Right lung (tissue), 10 donors: ENCODE measurements at places on chromosomes 1 and 21.

- no peak for DNase-seq
Observed at GRCh38 chr1:204461331-204462228, 33.0 kb downstream of the PIK3C2B start.

DNA sequence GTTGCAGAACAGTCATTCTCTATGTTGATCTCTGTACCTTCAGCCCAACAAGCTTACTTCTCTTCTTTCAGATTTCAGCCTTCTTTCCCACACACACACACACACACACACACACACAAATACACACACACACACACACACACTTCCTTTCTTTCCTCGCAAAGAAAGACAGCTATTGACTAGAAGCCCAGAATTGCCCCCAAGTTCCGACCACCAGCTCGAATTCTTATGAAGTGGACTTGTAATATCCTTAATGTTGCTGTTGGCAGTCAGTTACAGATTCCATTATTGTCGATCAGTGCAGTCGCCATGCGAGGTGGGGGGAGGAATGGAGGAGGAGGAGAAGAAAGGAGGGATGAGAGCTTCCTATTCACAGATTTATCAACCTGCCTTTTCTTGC is 125.5 kb downstream of the CLEC20A start:
- DNase-seq, result peak; percentile 60

- no peak for DNase-seq
Observed at GRCh38 chr1:92575123-92575522, 88.4 kb upstream of the GFI1 start.

- DNase-seq, result no peak
Observed at GRCh38 chr1:185441605-185442004, 124.6 kb upstream of the IVNS1ABP start.

GRCh38 chr1:214216779-214217178 is 64.2 kb upstream of the SMYD2 start:
- DNase-seq, result no peak

GRCh38 chr1:182972829-182973228 is 19.9 kb upstream of the SHCBP1L start:
- no peak for DNase-seq

- DNase-seq, result no peak
Observed at GRCh38 chr1:209758400-209758799, 2.5 kb downstream of the TRAF3IP3 start.

GRCh38 chr1:53344921-53345838 is 17.3 kb upstream of the LRP8 start:
- DNase-seq, result no peak

DNA sequence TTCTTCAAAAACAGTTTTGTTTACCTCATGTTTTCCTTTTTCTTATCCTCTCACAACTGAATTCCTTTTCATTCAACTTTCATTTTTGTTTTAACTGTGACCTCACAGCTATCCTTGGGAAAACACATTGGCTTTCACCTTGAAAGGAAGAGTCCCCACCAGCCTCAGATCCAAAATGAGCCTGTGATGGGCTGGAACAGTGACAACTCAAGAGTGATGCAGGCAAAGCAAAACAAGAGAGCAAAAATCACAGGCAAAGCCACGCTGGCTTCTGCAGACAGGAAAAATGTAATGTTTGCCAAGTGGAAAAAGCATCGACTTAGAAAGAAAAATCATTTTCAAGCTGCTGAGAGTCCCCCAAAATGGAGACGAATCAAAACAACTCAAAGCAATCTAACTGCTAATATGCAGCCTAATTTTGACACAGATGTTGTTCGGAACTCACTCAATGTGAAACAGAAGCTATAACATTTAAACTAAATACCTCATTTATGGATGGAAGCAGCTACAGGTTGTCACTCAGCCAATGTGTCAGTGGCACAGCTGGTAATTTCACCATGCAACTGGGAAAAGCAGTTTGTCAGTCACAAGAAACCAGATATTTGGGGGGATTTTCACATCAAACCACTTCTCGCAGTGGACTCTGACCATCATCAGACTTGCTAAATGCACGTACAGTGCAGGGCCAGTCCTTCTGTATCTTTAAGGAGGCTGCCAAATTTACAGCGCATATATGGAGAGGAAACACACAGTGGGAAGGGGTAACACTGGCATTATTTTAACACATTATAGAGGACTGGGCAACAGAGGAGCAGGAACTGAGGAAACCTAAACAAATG is 50.7 kb downstream of the ALG14 start:
- DNase-seq, result peak; percentile 68

- DNase-seq, result peak; percentile 70
Observed at GRCh38 chr1:239735111-239735510, 348.7 kb downstream of the CHRM3 start.

DNA sequence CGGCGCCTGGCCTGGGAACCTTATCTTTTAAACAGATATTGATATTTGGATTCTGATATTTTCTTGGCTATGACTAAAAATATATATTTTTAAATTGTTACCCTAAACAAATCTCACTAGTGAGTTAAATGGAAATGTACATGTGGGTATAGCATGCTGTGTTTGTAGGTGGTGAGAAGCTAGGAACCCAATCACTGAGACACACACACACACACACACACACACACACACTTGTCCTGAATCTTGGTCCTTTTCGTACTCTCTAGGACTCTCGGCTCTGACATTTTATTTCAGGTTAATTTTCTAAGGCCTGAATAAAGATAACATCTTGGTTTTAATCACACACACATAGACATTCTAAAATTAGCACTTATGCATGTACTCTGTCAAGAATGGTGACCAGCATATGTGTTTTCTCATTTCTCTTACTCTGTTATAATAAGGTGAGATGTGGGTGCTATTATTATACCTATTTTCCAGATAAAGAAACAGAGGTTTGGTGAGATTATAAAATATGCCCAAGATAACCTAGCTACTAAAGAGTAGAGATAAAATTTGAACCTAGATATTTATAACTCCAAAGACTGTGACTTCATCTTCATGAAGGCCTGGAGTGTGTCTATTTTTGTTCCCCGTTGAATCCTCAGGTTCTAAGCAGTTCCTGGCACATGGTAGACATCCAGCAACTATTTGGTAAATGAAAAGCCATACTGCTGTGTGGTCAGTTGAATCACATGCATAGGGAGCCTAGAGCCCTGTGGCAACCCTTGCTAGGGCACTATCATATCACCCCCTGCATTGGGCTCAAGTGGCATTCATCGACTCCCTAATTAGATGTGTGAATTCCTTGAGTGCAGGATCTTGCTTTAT is 85.0 kb upstream of the RAB3GAP2 start:
- no peak for DNase-seq

- no peak for DNase-seq
Observed at GRCh38 chr1:162008799-162009198, 14.9 kb downstream of the OLFML2B start.
